NCI-H1092 treated with DMSO at 0.1 percent for 48 hours (cell line): ENCODE measurements at places on chromosomes 3 and 15.

GRCh38 chr3:170714122-170714521, 128.2 kb upstream of the SLC7A14 start:
- DNase-seq = no peak

GRCh38 chr3:71517271-71517791, 66.2 kb downstream of the FOXP1 start:
- DNase-seq = no peak

- DNase-seq = no peak
These were observed 7.7 kb downstream of the FSTL1 start for GRCh38 chr3:120442975-120443517.

DNA sequence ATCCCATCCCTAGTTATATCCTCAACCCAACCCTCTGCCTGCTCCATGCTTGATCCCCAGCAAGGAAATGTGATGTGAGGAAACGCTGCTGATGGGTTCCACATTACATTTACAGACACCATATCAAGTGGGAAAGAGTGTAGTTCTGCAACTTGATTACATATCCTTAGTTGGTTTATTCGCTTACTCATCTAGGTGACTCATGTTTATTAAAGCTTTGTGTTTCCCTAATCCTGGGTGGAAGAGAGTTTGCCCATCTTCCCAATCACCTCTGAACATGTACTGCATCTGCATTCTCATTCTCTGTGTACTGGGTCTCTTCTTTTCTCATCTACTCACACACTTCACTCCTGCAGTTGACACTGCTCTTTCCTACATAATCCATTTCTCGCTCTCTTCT, 91.7 kb upstream of the PDZRN3 start:
- DNase-seq = no peak

DNA sequence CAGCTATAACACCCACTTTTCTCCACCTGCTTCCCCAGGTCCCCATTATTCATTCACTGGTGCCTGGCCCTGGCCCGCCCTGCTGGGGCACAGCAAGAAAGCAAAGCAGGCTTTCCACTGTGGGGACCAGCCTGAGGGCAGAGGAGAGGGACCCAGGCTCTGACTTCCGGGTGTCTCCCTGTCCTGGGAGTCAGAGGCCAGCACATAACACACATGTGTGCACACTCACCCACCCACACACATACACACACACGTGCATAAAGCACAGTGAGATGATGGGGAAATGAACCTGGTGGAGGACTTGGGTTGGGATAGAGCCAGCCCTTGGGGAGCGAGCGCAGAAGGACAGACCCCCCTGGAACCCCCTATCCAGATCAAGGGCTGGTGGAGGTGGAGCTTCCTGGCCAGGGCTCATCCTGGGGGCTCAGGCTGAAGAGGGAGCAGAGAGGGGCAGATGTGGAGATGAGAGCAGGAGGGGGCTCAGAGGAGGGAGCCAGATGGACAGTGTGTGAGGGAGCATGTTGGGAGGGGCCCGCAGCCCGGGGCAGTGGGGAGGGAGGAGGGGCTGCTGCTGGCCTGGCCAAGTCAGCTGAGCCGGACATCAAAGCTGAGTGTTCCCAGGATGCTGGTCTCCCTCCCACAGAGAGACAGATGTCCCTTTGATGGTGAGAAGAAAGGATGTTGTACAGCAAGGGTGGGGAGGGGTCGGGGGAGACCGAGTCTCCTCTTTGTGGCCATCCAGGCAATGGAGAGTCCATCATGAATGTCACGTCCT, 78.2 kb downstream of the LINGO1 start:
- DNase-seq = no peak

DNA sequence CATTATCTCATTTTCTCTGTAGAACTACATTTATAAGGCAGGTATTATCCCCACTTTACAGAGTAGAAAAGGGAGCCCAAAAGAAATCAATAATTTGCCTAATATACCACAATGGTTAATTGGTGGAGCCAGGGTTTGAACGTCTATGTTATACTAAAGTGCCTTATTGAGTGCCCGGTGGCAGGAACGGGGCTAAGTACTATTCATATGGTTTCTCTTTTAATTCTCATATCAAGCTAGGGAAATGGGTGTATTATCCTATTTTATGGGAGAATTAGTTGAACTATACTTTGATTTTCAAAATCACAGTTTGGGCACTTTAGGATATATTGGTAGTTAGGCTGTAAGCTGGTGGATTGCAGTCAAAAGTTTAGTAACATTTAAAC, 1.5 kb downstream of the CEP97 start:
- no peak for DNase-seq

- DNase-seq = no peak
These were observed 7.0 kb downstream of the GYG1 start for GRCh38 chr3:148998297-148998696.

GRCh38 chr3:151318313-151318712, 1.7 kb upstream of the GPR87 start:
- DNase-seq = no peak

- no peak for DNase-seq
These were observed 493.1 kb downstream of the MECOM start for GRCh38 chr3:169170456-169170855.

DNA sequence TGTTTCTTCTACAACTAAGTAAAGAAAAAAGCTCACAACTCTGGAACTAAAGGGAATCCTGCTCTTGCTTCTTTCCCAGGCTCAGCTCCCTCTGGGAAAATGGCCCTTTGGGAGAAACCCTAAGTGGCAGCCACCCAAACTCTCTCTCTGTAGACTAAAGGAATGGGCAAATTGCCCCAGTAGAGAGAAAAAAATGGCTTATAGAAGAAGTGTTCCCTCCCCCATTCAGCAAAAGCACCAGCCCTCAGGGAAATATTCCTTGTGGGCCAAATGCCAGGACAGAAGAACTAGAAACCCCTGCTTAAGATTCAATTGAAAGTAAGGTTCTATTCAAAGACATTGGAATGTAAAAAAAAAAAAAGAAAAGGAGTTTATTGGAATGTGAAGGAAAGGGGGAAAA, 603.7 kb upstream of the ALCAM start:
- no peak for DNase-seq

- DNase-seq = peak; percentile 61
These were observed 16.0 kb upstream of the EID1 start for GRCh38 chr15:48861813-48862431.

DNA sequence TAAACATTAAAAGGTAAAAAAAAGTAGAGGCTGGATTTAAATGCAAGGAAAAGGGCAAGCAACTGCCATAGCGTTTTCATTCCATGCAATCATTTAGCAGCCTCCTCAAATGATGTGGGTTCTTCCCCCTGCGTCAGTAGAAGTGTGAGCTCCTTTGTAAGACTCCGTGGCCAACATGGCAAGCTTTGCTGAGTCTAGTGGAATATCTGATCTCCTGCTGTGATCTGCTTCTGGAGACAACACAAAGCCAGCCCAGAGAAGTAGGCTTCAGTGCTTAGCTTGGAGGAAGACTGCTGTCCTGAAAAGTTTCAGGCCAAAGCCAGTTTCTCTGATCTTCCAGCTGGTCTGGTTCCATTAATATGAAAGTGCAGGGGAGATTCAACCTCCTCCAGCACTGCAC, 70.4 kb downstream of the ARPP21 start:
- DNase-seq = no peak

DNA sequence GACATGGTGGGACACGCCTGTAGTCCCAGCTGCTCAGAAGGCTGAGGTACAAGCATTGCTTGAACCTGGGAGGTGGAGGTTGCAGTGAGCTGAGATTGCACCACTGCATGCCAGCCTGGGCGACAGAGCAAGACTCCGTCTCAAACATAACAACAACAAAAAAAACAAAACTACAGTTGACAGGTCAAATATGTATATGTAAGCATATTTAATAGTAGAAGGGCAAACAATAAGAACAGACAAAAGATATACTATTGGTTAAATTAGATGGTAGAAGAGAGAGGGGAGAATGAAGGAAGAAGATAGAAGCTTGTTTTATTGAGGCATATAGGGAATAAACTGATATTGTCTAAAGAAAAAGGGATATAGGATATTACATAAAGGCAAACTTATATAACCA, 247.1 kb downstream of the KLF13 start:
- no peak for DNase-seq

GRCh38 chr3:109445210-109445609, 107.9 kb upstream of the DPPA4 start:
- DNase-seq = no peak

DNA sequence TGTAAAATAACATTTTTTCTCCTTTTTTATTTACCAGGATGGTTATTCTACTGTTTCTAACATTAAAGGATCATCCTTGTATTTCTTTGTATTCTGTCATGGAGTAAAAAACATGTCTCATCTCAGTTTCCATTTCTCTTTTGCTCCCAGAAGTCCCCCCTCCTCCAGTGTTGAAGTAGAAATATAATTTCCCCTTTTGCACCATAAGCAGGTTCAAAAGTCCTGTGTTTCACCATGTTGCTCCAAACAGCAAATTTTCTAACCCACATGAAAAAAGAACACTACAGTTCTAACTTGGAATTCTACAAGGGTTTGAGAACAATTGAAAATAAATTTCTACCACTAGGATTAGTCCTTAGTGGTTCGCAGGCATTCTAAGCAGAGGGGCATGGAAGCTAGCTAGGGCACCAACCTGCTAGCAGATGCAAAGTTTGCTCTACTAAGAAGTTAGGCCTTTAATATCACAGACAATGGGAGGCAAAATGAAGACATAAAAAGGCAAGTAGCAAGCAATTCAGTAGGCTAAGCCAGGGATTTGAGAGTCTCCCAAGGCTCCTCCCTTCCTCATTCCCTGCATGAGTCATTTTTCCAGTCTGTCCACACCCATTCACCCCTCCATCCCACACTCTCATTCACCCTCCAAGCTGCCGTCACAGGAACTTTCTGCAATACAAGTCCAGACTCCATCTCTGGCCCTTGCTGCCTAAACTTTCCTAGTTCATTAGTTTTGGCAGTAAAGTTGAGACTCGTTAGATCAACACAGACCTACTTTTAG, 2.3 kb upstream of the MBNL1 start:
- DNase-seq = no peak

- no peak for DNase-seq
These were observed 52.1 kb upstream of the IL12A start for GRCh38 chr3:159936541-159936940.

DNA sequence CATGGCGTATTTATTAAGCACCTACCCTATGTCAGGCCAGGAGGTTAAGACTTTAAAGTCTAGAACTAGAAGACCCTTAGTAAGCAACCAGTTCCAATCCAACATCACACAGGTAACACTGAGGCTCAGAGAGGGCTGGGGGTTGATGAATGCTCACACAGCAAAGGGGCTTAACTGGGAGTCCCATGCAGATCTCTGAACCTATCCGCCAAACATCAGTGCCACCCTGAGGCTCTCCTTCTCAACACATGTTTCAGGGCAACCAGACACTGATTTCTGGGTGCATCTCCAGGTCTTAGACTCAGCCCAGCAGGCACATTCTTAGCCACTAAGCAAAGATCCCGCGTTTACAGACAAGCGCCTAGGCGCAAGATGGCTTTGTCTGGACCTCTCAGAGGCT, 92.0 kb upstream of the SLC6A11 start:
- no peak for DNase-seq

DNA sequence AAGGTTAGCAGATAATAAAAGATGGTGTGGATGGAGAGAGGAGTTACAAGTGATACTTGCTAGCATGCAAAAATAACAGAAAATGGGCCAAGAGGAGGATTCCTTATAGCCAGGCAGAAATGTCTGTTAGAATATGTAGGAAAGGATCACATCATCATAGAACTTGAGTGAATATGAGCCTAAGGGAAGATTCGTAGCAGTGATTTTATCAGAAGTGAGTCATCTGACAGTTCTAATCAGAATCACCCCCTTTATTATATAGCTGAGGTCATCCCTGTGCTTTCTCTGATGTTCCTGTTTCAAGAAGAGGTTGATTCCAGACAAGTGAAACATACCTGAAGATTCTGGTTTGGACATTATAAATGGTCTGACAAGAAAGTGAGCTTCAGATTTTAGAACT, 22.9 kb downstream of the EXOG start:
- DNase-seq = no peak

DNA sequence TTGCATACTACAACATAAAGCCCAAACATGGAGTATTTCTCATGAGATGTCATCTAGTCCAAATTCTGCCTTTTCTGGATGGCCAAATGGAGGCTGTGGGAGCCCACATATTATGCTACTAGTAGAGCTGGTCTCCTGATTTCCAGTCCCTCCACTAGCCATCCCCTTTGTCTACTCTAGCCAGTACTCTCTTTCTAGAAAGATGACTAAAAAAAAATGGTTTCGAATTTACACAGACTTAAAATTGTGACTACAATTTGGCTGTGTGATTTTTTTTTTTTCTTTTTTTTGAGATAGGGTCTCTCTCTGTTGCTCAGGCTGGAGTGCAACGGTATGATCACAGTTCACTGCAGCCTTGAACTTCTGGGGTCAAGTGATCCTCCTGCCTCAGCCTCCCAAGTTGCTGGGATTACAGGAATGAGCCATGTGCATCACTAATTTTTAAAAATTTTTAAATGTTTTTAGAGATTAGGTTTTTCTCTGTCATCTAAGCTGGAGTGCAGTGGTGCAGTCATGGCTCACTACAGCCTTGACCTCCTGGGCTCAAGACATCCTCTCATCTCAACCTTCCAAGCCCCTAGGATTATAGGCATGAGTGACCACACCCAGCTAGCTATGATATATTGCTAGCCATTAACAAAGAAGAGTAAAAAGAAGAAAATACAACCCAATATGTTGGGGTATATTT, 273.9 kb downstream of the ADAMTSL3 start:
- no peak for DNase-seq

DNA sequence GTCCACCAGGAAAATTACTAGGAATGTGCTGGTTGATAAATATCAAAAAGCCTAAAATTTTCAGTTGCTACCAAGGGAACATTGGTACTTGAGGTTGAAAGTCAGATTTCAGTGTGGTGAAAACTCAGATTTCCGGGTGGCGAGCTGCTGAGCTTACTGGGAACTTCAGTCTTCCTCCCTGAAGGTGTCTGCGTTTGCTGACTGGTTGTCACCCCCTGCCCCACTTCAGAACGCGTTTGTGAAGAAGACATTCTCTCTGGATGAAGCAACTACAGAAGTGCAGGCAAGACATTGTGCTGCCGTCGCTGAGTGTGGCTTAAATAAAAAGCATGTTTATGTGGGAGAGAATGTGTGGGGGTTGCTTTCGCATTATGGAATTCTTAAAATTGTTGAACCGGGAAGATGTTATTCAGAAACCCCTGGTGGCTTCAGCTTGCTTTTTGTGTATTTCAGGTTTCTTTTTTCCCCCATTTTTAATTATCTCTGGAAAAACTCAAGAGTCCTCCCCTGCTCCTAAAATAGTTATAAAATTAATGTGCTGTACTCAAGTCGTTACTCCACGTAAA, 7.1 kb downstream of the FAM81A start:
- no peak for DNase-seq

DNA sequence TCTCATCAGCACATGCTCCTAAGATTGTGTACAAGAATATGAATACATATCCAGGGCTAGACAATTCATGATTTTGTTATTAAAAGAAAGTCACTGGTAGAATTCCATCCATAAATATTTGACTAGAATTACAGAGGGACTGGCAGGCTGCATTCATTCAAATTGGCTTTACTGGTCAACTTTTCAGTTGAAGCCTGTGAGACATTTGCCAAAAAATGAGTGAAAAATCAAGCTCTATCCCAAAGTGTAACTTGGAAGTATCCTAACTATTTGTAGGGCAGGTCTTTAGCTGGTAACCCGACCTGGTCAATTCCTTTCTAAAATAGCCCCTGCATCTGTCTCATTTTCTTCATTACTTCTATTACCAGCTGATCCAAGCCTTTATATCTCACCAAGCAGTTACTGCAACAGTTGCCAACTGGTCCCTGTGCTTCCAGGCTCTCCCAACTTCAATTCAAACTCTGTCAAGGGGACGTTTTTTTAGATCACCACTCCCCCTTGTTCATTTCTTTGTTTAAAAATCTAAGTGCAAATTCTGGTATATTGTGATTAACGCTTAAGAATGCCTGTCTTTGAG, 173.1 kb upstream of the TBL1XR1 start:
- DNase-seq = no peak

GRCh38 chr15:93980261-93980911, 251.0 kb upstream of the MCTP2 start:
- no peak for DNase-seq
